ENCODE measurements at places on chromosomes 2 and 18. TPM values are rescaled to one million over a fixed set of nuclear protein-coding genes. Genes with fewer than 3 reads are reported as not detected.

RAMP1 gene
- 1.6 TPM for total RNA-seq

ADGRF3 gene
- total RNA-seq, result 1.3 TPM

SULT6B1 gene
- total RNA-seq, result not detected

SH2D6 gene
- 0.40 TPM for total RNA-seq

ARHGAP28 gene
- total RNA-seq, result not detected

KCNS3 gene
- not detected for total RNA-seq

MSGN1 gene
- total RNA-seq, result not detected

PSD4 gene
- 160 TPM for total RNA-seq

ANTXR1 gene
- total RNA-seq, result not detected

ANKRD53 gene
- total RNA-seq, result 0.34 TPM

DUSP28 gene
- 12.5 TPM for total RNA-seq

HOXD10 gene
- total RNA-seq, result not detected

NAT8 gene
- total RNA-seq, result not detected

CRYGA gene
- not detected for total RNA-seq

TNFRSF11A gene
- total RNA-seq, result 1.2 TPM

PSME4 gene
- total RNA-seq, result 80.4 TPM

SPEG gene
- total RNA-seq, result 7.3 TPM

GALNT3 gene
- 6.7 TPM for total RNA-seq

ZNF521 gene
- total RNA-seq, result 1.1 TPM

ALK gene
- not detected for total RNA-seq

MARCHF4 gene
- not detected for total RNA-seq

SLC16A14 gene
- total RNA-seq, result not detected

GPR39 gene
- total RNA-seq, result not detected

FAP gene
- total RNA-seq, result not detected

SLC19A3 gene
- not detected for total RNA-seq

CAMKMT gene
- 19.8 TPM for total RNA-seq

ABCG8 gene
- not detected for total RNA-seq

GRHL1 gene
- 0.60 TPM for total RNA-seq

SALL3 gene
- not detected for total RNA-seq

AQP12A gene
- total RNA-seq, result not detected

CEP68 gene
- total RNA-seq, result 13.6 TPM

RAD51AP2 gene
- total RNA-seq, result not detected

FBXO41 gene
- 13.3 TPM for total RNA-seq

AGXT gene
- not detected for total RNA-seq

SKOR2 gene
- not detected for total RNA-seq

SPP2 gene
- not detected for total RNA-seq

MC4R gene
- total RNA-seq, result not detected

DYNAP gene
- not detected for total RNA-seq

SERPINB10 gene
- not detected for total RNA-seq

ABCB11 gene
- not detected for total RNA-seq

MAPK4 gene
- total RNA-seq, result not detected

ASPRV1 gene
- 1.1 TPM for total RNA-seq

CACNB4 gene
- total RNA-seq, result 0.37 TPM

DNAJC5G gene
- not detected for total RNA-seq

RIT2 gene
- total RNA-seq, result not detected

DNAH7 gene
- 0.37 TPM for total RNA-seq

Measured in T-helper 17 cell (primary cell).